ENCODE measurements at places on chromosomes 12 and 14.

- DNase-seq, result no peak
Measured at GRCh38 chr14:36513451-36514277, 6.4 kb downstream of the NKX2-1 start.

- DNase-seq, result no peak
Measured at GRCh38 chr14:102717276-102717675, 60.0 kb upstream of the TRAF3 start.

DNA sequence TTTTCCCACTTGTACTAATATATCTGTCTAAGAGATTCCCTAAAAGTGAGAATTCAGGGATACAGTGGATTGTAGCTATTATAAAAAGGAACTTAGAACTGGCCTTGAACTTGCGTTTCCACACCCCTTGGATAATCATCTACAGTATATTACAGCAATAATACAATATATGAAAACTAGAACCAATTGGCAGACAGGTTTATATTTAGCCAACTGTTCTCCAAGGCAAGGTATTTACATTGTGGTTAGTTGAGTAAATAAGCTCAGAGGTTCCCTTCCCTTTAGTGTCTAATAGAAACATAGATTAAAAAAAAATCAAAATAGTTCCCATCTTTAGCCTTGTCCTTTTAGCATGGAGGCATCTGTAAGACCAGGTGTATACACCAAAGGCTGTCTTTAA is 42.1 kb downstream of the LIMA1 start:
- DNase-seq, result no peak

GRCh38 chr12:91357381-91357780 is 174.8 kb upstream of the DCN start:
- DNase-seq, result no peak

DNA sequence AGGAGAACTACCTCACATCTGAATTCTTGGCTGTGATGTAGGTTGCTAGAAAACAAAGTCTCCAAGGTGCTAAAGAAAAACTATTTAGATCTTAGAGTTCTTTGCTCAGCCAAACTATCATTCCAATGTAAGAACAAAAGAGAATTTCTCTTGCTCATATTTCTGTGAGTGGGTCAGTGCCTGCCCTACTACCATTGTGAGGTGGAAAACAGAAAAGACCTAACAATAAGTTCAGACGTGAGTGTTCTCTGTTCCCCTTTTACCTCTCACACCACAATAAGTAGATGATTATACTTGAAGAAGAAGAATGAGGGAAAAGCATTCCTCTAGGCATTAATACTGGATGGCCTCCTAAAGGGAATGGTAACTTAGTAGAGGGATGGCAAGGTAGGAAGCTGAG is 187.4 kb upstream of the KITLG start:
- no peak for DNase-seq

- DNase-seq, result no peak
Measured at GRCh38 chr14:97107760-97108159, 310.6 kb downstream of the VRK1 start.

DNA sequence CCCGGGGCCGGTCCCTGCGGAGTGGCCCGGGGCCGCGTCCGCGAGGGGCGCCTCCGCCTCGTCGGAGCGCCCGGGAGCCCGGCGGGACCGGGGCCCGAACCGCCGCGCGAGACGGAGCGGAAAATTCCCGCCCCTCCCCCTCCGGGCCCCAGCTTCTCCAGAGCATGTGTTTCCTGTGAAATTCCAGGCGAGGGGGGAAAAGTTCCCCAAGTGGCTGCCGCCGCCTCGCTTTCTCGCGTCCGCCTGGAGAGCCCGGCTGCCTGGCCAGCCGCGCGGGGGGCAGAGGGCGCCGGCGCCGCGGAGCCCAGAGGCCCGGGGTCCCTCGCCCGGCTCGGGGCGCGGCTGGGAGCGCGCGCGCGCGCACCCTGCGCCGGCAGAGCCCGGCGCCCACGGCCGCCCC is 904 bp downstream of the CACNA1C start:
- DNase-seq, result no peak

GRCh38 chr14:60647081-60647836 is 2.0 kb downstream of the SIX1 start:
- DNase-seq, result no peak

DNA sequence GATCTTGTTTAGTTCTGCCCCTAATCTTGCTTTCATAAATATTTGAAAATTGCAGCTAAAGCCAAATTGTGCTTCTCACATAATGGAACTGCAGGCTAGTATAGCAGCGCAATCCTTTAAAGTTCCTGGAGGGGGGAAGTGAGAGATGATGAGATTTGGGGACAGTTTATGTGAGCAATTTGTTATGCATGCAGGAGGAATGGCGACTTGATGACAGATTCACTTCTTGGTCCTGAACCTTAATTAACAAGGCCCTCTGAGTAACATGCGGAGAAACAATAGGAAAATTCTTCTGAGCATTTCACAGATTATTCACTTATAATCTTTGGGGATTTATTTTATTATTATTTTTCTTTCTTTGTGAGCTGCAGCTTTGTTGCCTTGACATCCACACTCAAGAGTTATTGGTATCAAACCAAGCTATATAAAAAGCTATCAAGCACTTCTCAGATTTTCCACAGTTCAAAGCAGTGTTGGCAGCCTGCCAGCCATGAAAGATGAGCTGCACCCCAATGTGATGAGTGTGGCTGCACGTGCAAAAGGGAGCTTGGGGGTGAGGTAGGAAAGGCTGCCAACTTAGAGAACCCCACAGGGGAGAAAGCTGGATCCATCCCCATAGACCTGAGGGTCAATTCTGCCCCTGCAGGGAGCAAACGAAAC is 1662.2 kb upstream of the FLRT2 start:
- no peak for DNase-seq

GRCh38 chr14:29232711-29233110 is 466.1 kb downstream of the FOXG1 start:
- no peak for DNase-seq

GRCh38 chr12:27984275-27984674 is 11.7 kb upstream of the PTHLH start:
- DNase-seq, result peak; percentile 79

GRCh38 chr12:111239235-111239634 is 129.7 kb downstream of the PHETA1 start:
- no peak for DNase-seq

- no peak for DNase-seq
Measured at GRCh38 chr14:95531969-95532368, 2.9 kb upstream of the GLRX5 start.

GRCh38 chr12:95693689-95694088 is 96.9 kb downstream of the NTN4 start:
- no peak for DNase-seq

DNA sequence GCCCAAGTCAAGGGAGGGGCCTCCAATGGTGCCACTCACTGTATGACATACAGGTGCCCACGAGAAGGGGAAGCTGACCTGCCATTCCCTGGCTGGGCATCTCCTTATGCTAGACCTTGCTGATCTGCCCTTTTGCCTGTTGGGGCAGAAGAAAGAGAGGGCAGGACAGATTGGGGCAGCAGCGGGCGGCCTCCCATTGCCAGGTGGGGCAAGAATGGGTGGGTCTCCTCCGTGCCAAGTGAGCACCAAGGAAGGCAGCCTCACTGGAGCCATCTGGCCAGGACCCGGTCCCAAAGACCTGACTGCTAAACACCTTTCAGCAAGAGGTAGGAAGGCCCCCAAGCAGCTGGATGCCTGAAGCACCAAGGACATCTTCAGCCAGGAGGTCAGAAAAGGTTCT is 50.5 kb downstream of the PLEKHG3 start:
- DNase-seq, result no peak

DNA sequence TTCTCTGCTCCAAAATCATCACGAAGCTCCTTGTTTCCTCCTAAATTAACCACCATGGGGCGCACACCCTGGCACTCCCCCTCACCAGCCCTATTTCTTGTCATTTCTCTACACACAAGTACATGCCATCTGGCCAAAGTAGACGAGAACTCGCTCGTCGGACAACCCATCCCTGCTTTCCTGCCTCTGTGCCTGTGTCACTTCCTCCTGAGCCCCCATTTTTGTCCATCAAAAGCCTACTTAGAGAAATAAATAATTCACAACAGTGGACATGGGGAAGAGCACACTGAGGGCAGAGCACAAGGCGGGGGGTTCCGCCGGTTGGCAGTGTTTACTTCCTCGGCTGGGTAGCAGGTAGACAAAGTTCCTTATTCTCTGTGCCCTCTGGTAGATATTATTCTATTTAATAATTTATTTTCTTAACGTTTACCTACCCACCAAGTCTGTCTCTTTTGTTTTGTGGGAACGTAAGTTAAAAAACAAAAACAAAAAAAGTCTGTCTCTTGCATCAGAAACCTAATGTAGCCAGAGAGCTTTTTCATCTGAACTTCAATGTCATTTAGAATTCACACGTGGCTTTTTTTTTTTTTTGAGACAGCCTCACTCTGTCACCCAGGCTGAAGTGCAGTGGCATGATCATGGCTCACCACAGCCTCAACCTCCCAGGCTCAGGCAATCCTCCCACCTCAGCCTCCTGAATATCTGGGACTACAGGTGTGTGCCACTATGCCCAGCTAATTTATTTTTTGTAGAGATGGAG is 6.0 kb downstream of the VPS37B start:
- DNase-seq, result no peak

DNA sequence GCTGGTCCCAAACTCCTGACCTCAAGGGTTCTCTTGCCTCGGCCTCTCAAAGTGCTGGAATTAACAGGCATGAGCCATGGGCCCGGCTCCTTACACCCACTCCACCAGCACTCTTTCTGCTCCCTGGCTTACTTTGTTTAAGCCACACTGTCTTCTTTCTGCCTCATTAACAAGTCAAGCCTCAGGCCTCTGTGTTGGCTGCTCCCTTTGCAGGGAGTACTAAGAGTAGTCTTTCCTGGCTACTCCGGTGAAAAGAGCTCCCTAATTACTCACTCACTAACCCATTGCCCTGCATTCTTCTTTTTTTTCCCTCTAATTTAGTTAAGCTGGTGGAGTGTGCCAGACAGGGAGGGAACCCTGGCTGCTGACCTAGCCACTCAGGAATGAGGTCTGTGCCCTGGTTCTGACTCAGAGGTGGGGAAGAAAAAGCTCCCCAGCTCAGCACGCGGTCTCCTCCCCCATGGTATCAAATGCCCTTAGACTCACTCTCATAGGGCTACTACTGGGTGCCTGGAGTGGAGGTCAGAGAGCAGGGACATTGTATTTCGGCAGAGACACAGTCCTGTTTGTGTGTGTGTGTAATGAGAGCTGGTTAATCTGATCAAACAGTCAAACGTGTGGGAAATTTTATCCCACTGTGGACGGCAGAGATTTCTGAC is 19.8 kb downstream of the GALNT6 start:
- DNase-seq, result peak; percentile 93

DNA sequence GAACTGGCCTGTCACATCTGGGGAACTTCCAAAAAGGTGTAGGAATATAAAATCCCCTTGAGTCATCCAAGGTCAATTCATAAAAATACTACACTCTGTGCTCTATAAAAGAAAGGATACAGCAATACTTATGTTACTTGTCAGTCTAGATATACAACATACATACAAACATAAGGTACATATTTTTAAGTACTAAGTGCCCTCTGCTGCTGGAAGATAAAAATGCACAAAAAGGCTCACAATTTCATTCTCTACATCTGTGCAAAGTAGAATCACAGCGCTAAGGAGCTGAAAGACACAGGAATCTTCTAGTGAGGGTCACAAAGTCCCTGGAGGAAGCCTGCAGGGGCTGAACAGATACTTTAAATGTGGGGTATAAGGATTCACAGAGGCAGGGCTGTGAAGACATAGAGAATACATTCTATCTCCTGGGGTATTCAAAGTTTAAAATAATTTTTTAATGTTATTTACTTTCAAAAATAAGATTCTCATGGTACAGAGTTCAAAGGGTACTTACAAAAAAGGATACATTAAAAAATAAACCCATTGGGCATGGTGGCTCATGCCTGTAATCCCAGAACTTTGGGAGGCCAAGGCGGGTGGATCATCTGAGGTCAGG is 10.2 kb upstream of the GOLGA5 start:
- DNase-seq, result no peak

DNA sequence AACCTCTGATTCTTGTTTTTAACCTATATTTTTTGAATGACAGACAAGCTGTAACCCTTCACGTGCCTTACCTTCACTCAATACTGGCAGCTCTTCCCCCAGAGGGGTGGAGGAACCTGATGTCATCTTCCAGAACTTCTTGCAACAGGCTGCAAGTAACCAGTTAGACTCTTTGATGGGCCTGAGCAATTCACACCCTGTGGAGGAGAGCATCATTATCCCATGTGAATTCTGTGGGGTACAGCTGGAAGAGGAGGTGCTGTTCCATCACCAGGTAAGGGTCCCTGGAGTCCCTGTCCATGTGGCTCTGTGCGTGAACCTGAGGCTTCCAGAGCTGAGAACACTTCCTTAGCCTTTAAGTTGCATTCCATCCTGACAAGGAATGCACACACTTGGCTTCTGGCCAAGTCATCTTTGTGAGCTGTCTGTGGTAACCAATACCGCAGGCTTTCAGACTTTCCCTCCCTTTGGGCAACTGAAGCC is 22.7 kb downstream of the TRAFD1 start:
- peak; percentile 63 for DNase-seq

DNA sequence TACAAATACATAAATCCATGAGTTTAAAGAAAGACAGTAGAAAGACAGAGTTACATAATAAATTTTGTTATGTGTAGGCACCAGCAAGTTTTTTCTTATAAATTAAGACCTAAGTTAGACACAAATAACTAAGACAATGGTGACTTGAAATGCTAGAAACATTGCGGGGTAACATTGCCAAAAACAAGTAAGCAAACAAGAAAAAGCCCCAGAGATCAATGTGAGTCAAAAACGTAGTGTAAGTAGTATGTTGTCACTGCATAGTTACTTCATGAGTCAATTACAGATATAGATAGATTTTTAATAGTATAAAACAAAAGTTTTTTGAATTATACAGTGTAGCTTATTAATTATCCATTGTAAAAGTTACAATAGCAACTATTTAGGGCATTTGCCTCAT is 83.4 kb downstream of the CNTN1 start:
- DNase-seq, result no peak

Data from non-pigmented ciliary epithelial cell (primary cell).